GM10248 (cell line): ENCODE measurements at places on chromosomes 5 and 9.

- DNase-seq: peak; percentile 71
Observed at GRCh38 chr5:181198905-181199519, 6.0 kb downstream of the TRIM7 start.

GRCh38 chr9:14316602-14317300 lies 2.8 kb upstream of the NFIB start:
- no peak for DNase-seq

GRCh38 chr5:136927571-136927970 lies 562.2 kb upstream of the TRPC7 start:
- DNase-seq: no peak

DNA sequence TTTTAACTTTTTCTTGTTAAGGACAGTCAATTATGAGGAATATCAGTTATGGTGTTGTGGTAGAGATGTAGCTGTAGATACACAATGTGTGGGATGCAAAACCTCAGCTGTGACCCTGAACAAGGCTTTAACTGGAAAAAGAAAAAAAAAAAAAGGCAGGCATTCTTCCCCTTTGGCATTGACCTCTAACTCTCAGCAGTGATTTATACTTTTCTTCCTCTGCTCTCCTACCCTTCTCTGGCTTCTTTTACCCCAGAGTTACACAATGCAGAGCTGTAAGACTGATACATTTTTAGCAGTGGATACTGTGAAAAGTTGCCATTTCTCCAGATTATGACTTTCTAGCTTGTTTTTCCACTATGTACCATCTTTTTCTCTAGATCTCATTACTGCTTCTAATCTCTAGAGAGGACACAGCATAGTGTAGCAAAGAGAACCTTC lies 2.0 kb downstream of the CTNNAL1 start:
- no peak for DNase-seq

- DNase-seq: no peak
Observed at GRCh38 chr5:125970631-125971307, 452.4 kb upstream of the GRAMD2B start.

GRCh38 chr5:111129938-111130337 lies 37.8 kb downstream of the WDR36 start:
- DNase-seq: no peak

GRCh38 chr9:79184831-79185230 lies 386.9 kb upstream of the TLE4 start:
- no peak for DNase-seq

DNA sequence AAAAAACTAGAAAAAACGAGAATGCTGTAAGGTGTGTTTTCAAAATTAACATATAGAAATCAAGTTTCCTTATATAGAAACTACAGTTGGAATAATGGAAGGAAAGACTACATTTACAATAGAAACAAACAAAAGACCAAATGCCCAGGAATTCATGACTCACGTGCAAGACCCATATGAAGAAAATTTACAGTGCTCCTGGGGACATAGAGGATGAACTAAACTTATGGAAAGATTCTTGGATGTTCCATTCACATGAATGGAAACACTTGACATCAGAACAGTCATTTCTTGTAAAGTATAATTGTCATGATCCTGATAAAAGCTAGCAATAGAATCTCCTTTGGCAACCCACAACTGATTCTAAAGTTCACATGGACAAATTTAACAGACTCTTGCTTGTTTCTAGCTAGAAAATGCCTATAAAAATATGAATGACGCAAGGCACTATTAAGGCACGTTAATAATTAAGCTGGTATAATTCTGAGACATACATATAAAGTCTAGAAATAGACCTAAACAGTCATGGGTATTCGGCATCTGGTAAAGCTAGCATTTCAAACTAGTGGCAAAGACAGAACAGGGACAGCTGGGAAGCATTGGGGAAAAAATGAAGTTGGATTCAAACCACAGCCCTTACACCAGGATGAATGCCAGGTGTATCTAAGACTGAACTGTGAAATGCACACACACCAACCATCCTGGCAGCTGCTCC lies 5.1 kb upstream of the ZFP62 start:
- DNase-seq: no peak

DNA sequence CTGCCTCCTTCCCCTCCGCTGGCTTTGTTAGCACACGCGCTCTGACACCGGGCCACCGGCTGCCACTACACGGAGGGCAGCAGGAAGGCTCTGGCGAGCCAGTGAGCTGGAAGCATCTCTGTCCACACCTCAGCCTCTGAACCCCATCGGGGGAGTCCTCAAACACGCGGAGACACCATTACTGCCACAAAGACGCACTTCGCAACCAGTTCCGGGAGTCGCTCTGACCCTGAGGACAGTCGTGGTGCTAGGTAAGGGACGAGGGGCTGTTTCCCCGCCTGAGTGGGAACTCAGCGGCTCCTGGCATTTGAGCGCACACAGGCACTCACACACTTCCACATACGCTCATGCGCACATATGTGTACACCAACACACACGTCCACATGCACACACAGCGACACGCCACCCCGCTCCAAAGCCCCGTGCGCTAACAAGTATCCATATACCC lies 160.0 kb downstream of the C9orf152 start:
- DNase-seq: peak; percentile 45

DNA sequence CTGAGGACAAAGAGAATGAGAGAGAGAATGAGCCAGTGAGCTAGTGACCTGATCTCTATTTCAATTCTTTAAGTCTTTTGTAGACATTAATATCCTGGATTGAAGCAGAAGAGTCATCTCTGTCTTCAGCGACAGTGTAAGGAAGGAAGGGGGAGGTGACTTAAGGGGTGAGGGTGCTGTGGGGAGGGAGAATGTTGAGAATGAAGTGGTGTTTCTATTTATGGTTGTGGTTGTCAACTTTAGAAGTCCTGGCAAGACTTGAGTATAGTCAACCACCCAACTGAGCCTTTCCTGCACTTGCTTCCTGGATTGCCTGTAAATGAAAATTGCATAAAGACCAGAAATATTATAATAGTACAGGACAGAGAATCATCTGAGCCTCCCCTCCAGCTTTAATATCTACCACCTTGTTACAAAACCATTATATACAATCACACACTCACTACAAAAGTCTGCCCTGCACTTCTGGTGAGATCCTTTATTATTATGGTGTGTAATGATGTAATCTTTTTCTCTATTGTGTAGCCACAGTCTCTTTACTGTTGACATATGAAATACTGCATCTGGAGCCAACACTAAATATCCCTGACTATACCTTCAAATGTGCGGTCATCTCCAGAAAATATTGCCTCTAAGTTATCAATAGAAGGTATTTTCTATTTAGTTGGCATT lies 91.7 kb downstream of the NTRK2 start:
- no peak for DNase-seq

- DNase-seq: no peak
Observed at GRCh38 chr5:80255431-80255810, 427 bp downstream of the SERINC5 start.

- no peak for DNase-seq
Observed at GRCh38 chr9:136546697-136547501, 1.1 kb upstream of the NOTCH1 start.

DNA sequence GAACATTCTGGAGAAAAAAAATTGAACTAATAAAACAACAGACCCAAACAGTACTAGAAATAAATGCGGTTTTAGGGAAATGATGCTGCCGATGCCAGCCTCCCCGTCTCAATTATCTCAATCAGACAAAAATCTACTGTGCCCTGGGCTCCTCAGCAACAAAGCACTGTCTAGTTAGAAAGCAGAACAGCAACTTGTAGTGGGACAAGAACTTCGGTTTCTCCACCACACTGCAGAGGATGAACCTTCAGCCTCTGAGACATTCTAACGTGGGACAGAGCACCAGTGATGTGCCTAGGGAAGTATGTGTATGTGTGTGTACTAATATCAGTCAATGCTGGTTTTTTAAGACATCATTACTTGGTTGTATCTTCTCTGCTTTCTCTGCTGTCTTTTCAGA lies 11.1 kb upstream of the CAST start:
- no peak for DNase-seq

GRCh38 chr5:113574417-113574816 lies 60.9 kb downstream of the YTHDC2 start:
- no peak for DNase-seq

- DNase-seq: no peak
Observed at GRCh38 chr9:34869390-34869789, 88.7 kb upstream of the PHF24 start.

DNA sequence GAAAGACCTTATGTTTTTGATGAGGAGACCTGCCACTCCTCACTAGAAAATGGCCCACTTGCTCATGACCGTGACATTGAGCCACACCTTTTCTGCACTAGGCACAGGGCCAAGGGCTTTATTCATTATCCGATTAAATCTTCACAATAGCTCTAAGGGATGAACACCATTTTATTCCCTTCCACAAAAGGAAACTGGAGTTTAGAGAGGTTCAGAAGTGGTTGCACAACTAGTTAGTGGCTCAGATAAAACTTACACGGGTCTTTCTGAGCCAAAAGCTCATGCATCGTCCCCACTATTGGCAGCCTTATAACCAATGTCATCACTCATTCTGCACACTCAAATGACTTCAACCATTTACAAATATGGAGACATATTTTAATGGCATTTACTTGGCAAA lies 39.4 kb downstream of the SUSD1 start:
- no peak for DNase-seq

- DNase-seq: no peak
Observed at GRCh38 chr5:137751869-137752491, 2.2 kb downstream of the HNRNPA0 start.

DNA sequence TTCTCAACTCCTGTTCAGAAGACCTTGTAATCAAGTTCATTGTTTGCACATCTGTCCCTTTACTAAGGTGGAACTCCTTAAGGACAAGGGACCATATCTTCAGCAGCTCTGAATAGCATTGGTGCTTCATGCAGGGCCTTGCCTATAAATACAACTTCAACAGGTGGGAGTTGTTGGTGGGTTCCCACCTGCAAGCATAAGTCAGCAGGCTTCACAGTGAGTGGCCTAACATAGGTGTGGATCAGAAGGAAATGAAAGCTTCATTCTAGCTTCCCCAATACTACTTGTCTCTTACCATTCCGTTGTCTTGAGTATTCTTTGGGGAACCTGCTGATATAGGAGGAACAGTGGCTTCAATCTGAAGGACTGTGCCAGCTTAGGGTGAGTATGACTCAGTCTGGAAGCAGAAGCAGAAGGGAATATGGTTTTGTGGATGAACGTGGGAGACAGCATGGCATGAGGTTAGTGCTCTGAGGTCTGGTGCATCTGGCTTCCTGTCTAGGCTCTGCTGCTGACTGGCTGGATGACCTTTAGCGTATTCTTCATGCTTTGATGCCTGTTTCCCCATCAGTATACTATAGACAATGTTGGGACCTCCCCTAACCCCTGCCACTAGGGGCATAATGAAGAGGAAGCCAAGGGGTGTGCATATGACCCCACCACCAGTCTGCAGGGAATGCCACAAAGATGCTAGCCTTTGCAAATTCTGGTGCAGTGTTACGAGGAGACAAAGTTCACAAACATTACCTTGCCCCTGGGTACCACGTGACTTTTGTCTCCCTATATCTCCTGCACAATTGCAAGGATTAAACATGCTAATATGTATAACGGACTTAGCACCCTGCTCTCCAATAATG lies 192.3 kb downstream of the PALM2AKAP2 start:
- DNase-seq: peak; percentile 37

DNA sequence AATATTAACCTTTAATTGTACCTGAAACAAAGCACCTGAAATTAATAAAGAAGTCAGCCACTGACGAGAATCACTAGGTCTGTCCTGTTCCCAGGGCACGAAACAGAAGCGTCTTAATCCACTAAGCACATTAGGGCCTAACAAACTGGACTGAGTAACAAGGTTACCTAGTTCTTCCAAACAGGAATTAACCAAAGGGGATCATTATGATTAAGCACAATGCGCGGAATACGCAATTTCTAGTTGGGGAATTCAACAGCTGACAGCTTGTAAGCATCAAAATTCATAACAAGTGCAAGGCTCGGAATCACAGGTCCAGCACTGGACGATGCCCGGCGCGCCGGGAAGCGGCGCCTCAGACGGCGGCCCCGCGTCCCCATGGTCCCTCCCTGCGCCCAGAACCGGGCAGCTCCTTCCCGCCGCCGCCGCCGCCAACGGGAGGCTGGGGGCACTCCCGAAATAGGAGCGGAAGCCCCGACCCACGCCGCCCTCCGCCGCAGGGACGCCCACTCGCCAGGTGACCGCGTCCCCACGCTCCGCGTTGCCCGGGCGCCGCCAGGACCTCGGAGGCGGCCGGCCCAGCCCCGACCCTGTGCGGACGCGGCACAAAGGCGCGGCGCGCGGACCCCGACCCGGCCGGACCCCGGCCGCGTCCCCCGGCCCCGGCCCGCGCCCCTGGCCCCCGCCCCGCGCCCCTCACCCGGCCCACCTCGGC lies 898 bp downstream of the CAMSAP1 start:
- no peak for DNase-seq

DNA sequence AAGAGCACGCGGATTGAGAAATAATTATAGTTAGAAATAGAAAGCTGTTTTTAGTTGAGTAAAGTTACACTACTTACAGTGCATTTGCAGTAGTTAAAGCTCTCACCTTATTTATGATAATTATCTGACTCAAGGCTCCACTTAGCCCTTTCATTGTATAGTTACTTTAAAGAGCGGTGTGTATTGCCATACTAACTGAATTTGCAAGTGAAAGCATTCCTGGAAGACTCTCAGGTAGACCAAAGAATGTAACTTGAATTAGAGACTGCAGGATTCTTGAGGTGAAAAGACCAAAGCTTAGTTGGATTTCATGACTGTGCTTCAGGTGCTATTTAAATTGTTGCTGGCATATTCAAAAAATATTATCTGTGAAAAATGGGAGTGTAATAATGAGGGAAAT lies 4.2 kb upstream of the RASA1 start:
- DNase-seq: no peak

DNA sequence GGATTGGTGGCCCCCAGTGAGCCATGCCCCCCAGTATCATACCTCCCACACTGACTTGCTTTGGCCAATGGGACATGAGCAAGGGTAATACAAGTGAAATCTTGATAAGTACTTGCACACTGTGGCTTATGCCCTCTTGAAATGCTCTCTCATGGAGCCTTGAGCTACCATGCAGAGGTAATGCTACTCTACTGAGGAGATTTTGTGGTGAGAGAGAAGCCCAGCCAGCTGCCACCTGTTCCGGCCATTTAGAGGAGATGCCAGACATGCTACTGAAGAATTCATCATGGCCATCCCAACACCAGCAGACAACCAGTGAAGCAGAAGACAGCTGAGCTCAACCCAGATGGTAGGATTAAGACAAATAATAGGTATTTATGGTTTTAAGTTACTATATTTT lies 299.5 kb downstream of the MEF2C start:
- no peak for DNase-seq

DNA sequence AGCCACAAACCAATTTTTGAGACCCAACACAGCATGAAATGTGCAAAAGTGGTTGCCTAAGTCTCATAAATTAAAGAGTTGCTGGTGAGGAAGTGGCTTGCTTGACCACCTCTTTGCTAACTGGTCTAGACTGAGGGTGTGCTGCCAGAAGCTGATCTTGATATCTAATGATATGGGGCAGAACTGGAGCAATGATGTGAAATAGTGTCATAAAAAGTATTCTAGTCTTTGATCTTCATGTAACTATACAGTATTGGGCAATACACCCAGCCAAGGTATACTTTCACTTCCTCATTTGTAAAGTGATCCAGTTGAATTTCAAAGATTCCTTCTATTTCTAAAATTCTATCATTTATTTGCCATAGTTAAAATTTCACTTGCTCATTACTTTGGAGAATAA lies 5.9 kb upstream of the YTHDC2 start:
- no peak for DNase-seq
